ENCODE measurements at places on chromosomes 4 and X.

- DNase-seq, result no peak
Observed at GRCh38 chr4:68369142-68369805, 19.4 kb upstream of the YTHDC1 start.

DNA sequence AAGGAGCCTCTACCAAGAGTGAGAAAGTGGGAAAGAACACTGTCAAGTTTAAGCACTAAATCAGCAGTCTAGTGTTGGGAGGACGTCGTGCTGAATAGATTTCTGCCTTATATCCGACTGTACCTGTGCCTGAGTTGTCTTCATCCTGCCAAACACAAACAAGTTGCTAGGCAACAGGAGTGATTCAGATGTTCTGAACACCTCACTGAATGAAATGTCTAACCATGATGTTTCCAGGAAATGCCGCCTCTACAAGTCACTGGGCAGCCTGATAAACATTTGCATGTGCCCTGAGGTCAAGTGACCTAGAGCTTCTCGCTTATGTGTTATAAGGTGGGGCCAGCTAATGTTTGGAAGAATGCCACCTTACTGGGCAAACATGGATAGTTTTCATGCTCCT is 37.9 kb downstream of the SGMS2 start:
- DNase-seq, result no peak

GRCh38 chr4:166602068-166602467 is 632.2 kb downstream of the SPOCK3 start:
- DNase-seq, result no peak

- no peak for DNase-seq
Observed at GRCh38 chrX:117838581-117839331, 277.9 kb downstream of the KLHL13 start.

DNA sequence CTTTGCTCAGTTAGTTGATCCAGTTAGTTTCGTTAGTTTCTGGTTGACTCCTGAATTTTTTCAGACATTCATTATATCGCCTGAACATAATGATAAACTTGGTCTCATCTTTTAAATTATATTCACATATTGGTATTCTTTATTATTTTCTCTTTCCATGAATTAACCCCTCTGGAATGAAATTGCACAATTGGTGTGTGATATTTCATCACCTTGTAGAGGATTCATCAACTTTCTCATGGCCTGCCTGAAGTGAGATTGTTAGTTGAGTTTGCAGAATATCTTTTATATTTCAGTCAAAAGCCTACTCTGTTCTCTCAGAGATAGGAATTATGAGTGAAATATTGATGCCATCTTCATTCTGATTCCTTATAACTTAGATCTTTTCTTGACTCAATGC is 1160.6 kb upstream of the AGA start:
- no peak for DNase-seq

- DNase-seq, result no peak
Observed at GRCh38 chr4:48902266-48902665, 4.3 kb downstream of the OCIAD2 start.

DNA sequence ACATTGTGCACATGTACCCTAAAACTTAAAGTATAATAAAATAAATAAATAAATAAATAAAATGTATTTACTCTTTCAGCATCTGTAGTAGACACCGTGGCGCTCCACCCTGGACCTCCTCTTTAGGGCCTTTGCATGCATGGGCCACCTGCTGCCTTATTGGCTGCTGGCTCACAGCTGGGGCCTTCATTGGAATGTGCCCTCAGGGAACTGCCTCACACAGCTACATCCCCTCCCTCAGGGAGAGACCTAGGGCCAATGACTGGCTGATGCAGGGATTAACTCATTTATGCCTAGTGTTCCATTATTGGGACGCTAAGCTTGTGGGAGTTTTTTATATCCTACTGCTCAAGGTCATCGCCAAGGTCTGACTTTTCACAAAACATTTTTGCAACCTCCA is 302.9 kb upstream of the FTHL17 start:
- DNase-seq, result no peak

DNA sequence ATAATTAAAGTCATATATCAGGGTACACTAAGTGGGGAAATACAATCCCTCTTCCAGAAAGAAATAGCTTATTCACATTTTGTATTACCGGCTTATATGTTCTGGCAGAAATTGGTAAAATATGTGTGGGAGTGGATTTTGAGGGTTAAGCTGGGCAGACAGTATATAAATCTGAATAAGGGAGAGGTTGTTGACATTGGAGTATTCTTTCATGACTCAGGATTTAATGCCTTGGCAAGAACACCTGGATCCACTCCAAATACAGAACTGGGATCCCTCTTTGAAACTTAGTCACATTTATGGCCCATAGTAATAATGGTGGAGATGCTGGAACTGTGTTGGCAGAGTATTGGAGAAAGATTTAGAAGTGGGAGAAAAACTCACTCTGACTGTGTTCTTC is 54.3 kb upstream of the TET2 start:
- DNase-seq, result no peak

DNA sequence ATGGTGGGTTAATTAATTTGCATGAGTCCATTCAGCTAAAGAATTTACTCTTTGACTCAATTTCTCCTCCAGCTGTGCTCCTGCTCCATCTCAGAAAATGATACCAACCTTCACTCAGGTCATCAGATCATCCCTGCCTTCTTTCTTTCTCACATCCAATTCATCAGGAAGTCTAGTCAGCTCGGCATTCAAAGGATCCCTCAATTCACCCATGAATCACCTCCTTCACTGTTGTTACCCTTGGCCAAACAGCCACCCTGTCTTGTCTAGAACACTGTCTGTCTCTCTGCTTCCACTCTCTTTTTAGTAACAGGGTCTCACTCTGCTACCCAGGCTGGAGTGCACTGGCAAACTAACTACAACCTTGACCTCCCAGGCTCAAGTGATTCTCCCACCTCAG is 337.4 kb upstream of the SFRP2 start:
- no peak for DNase-seq

DNA sequence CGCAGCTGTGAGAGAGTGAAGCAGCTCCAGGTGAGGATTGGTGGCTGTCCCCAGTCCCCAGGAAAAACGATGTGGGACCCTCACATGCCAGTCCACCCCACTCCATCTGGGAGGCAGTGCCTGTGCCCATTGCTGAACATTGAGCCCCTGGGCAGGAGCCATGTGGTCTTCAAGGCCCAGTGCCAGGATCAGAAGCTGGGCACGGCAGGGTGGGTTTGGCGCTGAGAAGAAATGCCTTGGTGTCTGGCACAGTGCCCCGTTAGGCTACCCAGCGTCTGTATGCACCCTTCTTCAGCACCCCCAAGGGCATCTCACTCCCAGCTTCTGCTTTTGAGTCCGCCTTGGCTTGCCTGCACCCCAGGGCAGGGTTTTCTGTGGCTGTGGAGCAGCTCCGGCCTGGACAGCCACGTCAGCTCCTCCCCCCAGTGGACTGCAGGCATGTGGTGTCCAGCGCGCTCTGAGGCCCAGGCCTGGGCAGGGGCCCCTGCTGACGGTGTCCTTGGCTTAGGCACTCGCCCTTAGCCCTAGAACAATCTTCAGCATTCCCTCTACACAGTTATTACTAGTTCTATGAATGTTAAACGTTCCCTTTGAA is 28.6 kb downstream of the RGS12 start:
- no peak for DNase-seq

All from activated B cell treated with CpG ODN at 0.5 μM for 24 hours (primary cell).